ENCODE measurements at places on chromosomes 4 and X. TPM values are rescaled to one million over a fixed set of nuclear protein-coding genes. Genes with fewer than 3 reads are reported as not detected.

GRCh38 chr4:39978904-39979303, 1.2 kb upstream of the PDS5A start:
- peaks cover 7% of the 10 kb centered on the region for H3K36me3 ChIP-seq
- no peaks in the 10 kb centered on the region for H3K27me3 ChIP-seq
- peaks cover 15% of the 10 kb centered on the region for H3K4me1 ChIP-seq
- no peak overlapping the region for H3K4me3 ChIP-seq

- peaks cover 16% of the 10 kb centered on the region for H3K4me1 ChIP-seq
- peaks cover 5% of the 10 kb centered on the region for H3K36me3 ChIP-seq
- DNase-seq = no peak
- H3K27ac ChIP-seq = no peak overlapping the region
- no peaks in the 10 kb centered on the region for H3K27me3 ChIP-seq
Observed at GRCh38 chr4:168677063-168677462, 180.2 kb downstream of the PALLD start.

- H3K27me3 ChIP-seq = no peaks in the 10 kb centered on the region
- H3K27ac ChIP-seq = no peak overlapping the region
- DNase-seq = no peak
- H3K4me1 ChIP-seq = no peaks in the 10 kb centered on the region
Observed at GRCh38 chr4:120777459-120777858, 145.1 kb downstream of the PRDM5 start.

GRCh38 chrX:112642349-112642748, 37.4 kb downstream of the LHFPL1 start:
- H3K4me3 ChIP-seq = no peak overlapping the region
- peak; percentile 33 for DNase-seq
- H3K27me3 ChIP-seq = no peaks in the 10 kb centered on the region
- H3K27ac ChIP-seq = no peak overlapping the region
- no peaks in the 10 kb centered on the region for H3K36me3 ChIP-seq
- peaks cover 4% of the 10 kb centered on the region for H3K4me1 ChIP-seq

The USP46 gene
- total RNA-seq = 59.0 TPM

- H3K27me3 ChIP-seq = no peaks in the 10 kb centered on the region
- no peaks in the 10 kb centered on the region for H3K36me3 ChIP-seq
- H3K4me3 ChIP-seq = peak overlapping the region; percentile 6
- peak; percentile 88 for DNase-seq
Observed at GRCh38 chr4:163694385-163694784, 199.9 kb downstream of the TMA16 start.

DNA sequence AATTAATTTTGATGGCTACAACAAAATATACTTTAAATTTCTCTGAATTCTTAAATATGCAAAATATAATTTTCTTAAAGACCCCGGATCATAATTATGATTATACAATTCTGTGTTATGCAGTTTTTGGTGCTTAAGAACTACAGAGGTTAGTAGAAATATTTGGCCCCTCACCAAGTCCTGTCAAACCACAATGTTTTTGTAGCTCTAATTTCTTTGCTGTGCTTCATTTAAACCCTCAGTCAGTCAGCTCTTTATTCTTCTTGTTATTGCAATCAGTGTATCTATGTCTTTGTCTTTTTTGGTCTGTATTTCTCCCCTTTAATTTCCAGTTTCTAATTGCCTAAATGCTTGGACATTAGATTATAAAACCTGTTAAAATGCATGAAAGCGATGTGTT, 186.1 kb downstream of the CAMK2D start:
- H3K36me3 ChIP-seq = no peaks in the 10 kb centered on the region
- H3K27me3 ChIP-seq = no peaks in the 10 kb centered on the region

The RENBP gene
- 1.7 TPM for total RNA-seq

The GRIA2 gene
- not detected for total RNA-seq

DNA sequence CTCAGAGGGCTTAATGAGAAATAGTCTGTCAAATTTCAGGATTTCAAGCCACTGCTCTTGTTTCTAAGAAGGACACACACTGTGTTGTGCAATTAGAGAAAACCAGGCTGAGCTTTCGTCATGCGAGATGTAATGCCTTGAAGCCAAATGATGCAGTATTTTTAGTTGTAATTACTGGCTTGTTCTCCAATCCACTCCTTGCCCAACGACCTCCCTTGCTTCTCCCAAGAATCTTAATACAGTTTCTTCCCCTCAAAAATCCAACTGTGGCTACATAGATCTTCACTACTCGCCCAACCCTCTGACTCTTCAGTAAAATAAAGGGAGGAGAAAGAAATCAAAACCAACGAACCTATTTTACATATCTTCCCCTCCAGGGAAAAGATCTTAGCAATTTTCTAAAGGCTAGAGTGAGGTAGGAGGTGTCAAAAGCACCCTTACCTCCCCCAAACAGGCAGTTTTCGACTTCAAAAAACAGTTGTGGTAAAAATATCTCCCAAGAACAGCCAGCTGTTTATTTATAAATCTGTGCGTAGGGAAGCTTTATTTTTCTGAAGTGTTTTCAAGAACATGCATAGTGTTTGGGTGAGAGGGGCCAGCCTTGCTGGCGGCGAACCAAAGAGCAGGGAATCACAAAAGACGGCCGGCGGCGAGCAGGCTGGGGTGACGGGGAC, 68.7 kb downstream of the MGST2 start:
- peak overlapping the region; percentile 14 for H3K27ac ChIP-seq
- peak; percentile 46 for DNase-seq
- H3K4me1 ChIP-seq = peaks cover 16% of the 10 kb centered on the region
- no peaks in the 10 kb centered on the region for H3K27me3 ChIP-seq
- no peaks in the 10 kb centered on the region for H3K36me3 ChIP-seq

The CSAG1 gene
- 1.2 TPM for total RNA-seq

DNA sequence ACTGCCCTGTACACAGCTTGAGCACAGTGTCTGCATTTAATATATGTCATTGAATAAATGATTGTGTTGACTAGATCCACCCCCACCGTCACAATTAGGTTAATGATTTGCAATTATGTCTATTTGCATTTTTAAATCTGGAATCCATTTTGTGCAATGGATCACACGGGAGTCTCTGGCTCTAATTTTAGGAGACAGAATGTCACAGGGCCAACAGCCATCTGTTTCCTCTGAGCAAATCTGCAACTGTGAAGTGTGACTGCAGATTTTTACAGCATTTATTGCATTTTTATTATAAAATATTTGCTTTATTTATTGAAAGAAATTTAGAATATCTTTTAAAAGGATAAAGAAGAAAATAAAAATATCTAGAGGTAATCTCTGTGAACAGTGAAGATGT, 316.8 kb downstream of the HS3ST1 start:
- no peak overlapping the region for H3K4me3 ChIP-seq
- H3K27ac ChIP-seq = no peak overlapping the region
- no peaks in the 10 kb centered on the region for H3K4me1 ChIP-seq
- DNase-seq = no peak
- H3K27me3 ChIP-seq = peaks cover 3% of the 10 kb centered on the region

The CTAG1B gene
- not detected for total RNA-seq

DNA sequence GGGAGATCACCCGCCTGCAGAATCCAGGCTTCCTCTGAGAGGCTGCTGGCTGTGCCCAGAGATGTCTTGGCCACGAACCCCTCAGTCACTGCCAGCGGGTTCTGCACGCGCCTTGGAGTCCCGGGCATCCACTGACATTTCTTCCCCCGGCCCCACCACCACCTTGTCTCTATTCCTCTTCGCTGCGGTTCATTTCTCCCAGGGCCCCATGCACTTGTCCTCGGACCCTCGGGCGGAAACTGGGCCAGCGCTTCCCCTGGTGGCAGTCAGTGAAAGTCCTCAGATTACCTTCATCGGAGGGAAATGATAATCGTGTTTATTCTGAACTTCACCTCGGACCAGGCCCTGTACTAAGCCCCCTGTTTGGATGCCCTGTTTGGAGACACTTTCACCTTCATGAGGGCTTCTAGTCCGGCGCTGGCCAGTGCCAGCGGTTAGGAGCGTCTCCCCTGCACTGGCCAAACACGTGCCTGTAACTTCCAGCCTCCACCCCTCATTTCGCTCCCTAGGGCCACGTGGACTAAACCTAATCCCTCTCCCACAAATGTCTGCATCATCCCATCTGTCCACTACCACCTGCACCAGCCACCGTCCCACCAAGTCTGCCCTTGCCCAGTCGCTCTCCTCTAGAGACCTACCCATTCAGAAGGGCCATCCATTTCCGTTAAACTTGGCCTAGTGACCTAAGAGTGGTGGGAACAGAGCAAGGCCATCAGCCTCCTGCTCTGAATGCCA, 82.0 kb downstream of the DCTD start:
- H3K4me1 ChIP-seq = no peaks in the 10 kb centered on the region
- H3K4me3 ChIP-seq = no peak overlapping the region
- peaks cover 16% of the 10 kb centered on the region for H3K27me3 ChIP-seq
- DNase-seq = no peak
- no peaks in the 10 kb centered on the region for H3K36me3 ChIP-seq

The CXXC4 gene
- 10.6 TPM for total RNA-seq

The GLOD5 gene
- total RNA-seq = not detected

GRCh38 chr4:41683326-41683725, 65.2 kb downstream of the PHOX2B start:
- H3K27ac ChIP-seq = no peak overlapping the region
- H3K27me3 ChIP-seq = peaks cover 2% of the 10 kb centered on the region
- no peaks in the 10 kb centered on the region for H3K4me1 ChIP-seq

DNA sequence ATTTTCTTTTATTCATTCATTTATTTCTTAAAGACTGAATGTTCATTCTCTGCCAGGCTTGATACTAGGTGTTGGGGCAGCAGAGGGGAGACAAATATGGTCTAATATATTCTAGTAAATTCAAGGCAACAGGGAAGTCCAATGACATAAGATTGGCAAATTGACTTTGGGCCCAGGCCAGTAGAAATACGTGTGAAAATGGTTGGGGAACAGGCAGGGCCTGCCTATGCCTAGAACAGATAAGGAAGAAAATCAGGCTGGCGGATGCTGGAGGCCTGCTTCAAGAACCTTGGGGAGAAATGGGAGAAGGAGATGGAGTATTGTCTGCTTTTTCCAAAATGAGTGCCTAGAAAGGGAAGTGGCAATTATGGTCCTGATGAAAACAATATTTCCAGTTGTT, 108.6 kb downstream of the RTL5 start:
- no peaks in the 10 kb centered on the region for H3K36me3 ChIP-seq
- DNase-seq = no peak
- no peak overlapping the region for H3K27ac ChIP-seq
- H3K27me3 ChIP-seq = no peaks in the 10 kb centered on the region
- H3K4me3 ChIP-seq = no peak overlapping the region

DNA sequence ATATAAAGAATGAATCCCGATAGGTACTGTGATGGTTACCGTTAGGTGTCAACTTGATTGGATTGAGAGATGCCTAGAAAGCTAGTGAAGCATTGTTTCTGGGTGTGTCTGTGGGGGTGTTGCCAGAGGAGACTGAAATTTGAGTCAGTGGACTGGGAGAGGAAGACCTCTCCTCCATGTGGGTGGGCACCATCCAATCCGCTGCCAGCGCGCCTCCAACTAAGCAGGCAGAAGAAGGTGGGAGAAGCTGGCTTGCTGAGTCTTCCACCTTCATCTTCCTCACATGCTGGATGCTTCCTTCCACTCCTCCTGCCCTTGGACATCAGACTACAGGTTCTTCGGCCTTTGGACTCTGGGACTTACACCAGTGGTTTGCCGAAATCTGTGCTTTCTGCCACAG, 40.1 kb downstream of the WFS1 start:
- H3K27me3 ChIP-seq = peaks cover 8% of the 10 kb centered on the region
- no peaks in the 10 kb centered on the region for H3K4me1 ChIP-seq
- H3K4me3 ChIP-seq = peak overlapping the region; percentile 52
- no peaks in the 10 kb centered on the region for H3K36me3 ChIP-seq
- no peak for DNase-seq

- no peaks in the 10 kb centered on the region for H3K4me1 ChIP-seq
- no peak overlapping the region for H3K27ac ChIP-seq
- no peak overlapping the region for H3K4me3 ChIP-seq
- no peaks in the 10 kb centered on the region for H3K36me3 ChIP-seq
- no peak for DNase-seq
- H3K27me3 ChIP-seq = no peaks in the 10 kb centered on the region
Observed at GRCh38 chr4:34422472-34423175, 1821.7 kb downstream of the ARAP2 start.

The SMIM10L2A gene
- 0.48 TPM for total RNA-seq

- no peaks in the 10 kb centered on the region for H3K4me1 ChIP-seq
- H3K4me3 ChIP-seq = no peak overlapping the region
- no peaks in the 10 kb centered on the region for H3K36me3 ChIP-seq
- DNase-seq = no peak
- H3K27ac ChIP-seq = no peak overlapping the region
Observed at GRCh38 chr4:55920571-55920970, 28.2 kb upstream of the CEP135 start.

The ALAS2 gene
- not detected for total RNA-seq

The H2BW2 gene
- total RNA-seq = not detected

DNA sequence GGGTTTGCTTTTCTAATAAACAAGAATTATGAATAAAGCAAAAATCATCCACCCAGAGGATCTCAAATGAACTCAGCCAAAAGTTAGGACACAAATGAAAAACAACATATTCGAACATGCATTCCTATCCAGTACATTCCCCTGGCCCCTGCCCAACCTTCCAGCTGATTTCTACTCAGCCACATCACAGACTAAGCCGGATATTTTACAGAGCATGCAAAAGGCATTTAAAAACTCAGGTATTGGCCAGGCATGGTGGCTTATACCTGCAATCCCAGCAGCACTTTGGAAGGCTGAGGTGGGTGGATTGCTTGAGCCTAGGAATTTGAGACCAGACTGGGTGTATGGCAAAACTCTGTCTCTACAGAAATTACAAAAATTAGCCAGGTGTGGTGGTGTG, 54.6 kb downstream of the RELL1 start:
- H3K4me3 ChIP-seq = no peak overlapping the region
- H3K36me3 ChIP-seq = peaks cover 3% of the 10 kb centered on the region
- no peak overlapping the region for H3K27ac ChIP-seq

GRCh38 chr4:3021127-3021526, 53.2 kb downstream of the HTT-AS start:
- H3K4me1 ChIP-seq = peaks cover 4% of the 10 kb centered on the region
- H3K27ac ChIP-seq = no peak overlapping the region
- no peaks in the 10 kb centered on the region for H3K36me3 ChIP-seq
- no peak for DNase-seq
- peaks cover 15% of the 10 kb centered on the region for H3K27me3 ChIP-seq
- H3K4me3 ChIP-seq = no peak overlapping the region

The CCNB3 gene
- 0.29 TPM for total RNA-seq

GRCh38 chr4:38560340-38560739, 103.7 kb upstream of the KLF3 start:
- H3K36me3 ChIP-seq = no peaks in the 10 kb centered on the region
- no peak for DNase-seq
- H3K4me3 ChIP-seq = no peak overlapping the region
- no peak overlapping the region for H3K27ac ChIP-seq

The TCP11X2 gene
- total RNA-seq = not detected

The GABRG1 gene
- not detected for total RNA-seq

The EMCN gene
- total RNA-seq = not detected

The STARD8 gene
- total RNA-seq = 1.0 TPM

DNA sequence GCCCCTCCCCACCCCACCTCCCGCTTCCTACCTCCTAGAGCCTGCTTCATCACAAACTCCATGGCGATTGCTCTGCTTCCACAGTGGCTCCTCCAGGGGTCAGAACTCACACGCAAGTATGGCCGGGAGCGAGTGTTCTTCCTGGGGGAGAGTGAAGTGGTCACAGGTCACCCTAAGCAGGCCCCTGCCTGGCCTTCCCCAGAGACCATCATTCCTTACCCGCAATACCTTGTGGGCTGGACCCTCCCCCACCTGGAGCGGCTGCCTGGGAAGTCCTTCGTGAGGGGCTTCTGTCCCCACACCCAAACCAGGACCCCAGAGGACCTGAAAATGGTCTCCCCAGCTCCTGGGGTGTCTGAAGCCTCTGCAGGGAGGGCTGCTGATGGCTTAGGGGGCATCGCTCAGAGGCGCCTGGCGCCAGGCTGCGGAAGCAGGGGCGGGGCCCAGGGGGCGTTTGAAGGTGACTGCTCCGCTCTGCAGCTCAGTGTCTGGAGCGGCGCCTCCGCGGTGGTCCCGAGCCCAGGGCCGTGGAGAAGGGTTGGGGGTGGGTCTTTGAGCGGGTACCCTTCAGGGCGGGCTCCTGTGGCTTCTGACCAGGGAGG, 1.4 kb downstream of the CPLX1 start:
- no peak overlapping the region for H3K4me3 ChIP-seq
- H3K4me1 ChIP-seq = no peaks in the 10 kb centered on the region
- H3K27me3 ChIP-seq = peaks cover 44% of the 10 kb centered on the region
- no peak overlapping the region for H3K27ac ChIP-seq
